ENCODE measurements at places on chromosomes 16 and 17.

DNA sequence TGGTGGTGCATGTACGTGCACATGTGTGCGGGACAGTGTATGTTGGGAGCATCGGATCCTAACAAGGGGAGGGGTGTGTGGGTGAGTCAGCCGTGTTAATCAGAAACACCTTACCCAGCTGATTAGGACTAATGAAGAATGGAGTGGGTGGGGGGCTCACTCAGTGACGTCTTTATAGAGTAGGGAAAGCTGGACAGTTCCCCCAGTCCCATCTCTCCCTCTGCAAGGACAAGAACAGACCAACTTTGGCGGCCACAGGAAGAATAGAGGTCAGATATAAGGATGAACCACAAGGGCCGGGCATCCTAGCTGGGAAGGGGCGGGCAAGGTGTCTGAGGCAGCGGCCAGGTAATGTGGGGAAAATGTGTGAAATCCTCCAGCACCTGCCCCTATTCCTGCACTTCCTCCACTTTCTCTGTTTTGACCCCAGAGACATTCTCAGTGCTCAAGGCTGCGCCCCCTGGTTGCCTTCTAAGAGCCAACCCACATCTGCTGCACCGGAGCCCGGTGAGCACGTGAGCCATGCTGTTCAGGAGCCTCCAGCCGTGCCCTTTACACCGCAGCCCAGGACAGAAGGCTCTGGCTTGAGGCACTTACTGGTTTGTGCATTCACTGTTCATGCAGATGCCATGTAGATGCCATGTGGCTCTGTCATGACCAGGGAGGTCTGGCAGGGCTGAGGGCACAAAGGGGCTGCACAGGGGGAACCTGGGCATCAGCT lies 18.9 kb upstream of the TBX21 start:
- no peak for DNase-seq

- DNase-seq, result no peak
Measured at GRCh38 chr17:14434506-14434905, 133.6 kb downstream of the HS3ST3B1 start.

- DNase-seq, result no peak
Measured at GRCh38 chr17:6040504-6040903, 29.7 kb upstream of the WSCD1 start.

DNA sequence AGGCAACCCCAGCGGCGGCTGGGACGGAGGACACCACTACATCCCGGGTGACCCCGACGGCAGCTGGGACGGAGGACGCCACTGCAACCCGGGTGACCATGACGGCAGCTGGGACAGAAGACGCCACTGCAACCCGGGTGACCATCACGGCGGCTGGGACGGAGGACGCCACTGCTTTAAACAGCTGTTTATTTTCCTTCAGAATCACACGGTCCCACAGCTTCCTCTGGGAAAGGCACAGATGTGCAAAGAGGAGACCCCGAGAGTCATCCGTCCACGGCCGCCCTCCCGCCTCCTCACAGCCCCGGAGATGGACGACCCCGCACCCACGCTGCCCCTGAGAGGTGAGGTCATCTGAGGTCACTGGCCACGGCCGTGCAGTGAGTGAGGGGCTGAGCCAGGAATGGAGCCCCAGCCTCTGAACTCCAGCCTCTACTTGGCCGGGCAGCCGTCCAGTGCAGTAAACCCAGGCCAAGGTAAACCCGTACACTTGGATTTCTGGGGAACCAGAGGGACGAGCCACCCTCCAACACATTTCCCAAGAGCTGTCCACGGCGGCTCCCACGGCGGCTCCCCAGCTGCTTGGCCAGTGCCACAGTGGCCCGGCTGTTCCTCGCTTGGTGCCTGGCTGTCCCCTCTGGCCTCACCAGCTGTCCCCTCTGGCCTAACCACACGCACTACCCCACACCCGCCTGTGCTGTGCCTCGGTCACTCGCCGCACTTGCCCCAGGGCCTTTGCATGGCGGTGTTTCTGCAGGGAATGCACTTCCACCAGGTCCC lies 43.2 kb upstream of the PABPN1L start:
- no peak for DNase-seq

DNA sequence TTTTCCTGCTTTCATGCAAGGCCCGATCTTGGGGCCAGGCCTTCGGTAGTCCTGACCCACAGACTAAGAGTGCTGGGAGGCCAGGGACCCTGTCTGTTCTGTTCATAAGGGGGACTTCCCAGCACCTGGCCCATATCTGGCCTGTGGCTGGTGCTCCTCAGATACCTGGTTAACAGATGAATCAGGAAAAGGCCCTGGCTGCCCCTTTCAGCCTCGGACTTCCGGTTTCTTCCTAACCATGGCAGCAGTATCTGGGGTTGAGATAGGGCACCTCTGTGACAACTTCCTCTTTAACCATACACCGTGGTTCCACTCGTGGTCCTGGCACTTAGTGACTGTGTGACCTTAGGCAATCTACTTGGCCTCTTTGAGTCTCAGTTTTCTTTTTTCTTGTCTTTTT lies 18.4 kb downstream of the PLCG2 start:
- no peak for DNase-seq

DNA sequence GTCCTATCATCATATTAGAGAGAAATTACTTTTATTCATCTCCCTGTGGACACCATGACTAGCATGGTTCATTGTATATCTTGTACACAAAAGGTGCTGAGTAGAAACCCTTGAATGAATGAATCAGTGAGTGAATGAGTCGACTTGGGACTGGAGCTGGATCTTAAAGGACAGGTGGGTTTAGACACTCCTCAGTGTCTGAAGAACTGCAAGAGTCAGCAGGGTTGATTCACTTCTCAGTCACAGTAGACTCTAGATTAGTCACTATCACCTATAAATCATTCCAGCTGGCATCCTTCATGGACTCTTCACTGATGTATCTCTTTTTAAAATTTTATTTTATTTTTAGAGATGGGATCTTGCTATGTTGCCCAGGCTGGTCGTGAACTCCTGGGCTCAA lies 30.1 kb upstream of the PMFBP1 start:
- DNase-seq, result no peak

DNA sequence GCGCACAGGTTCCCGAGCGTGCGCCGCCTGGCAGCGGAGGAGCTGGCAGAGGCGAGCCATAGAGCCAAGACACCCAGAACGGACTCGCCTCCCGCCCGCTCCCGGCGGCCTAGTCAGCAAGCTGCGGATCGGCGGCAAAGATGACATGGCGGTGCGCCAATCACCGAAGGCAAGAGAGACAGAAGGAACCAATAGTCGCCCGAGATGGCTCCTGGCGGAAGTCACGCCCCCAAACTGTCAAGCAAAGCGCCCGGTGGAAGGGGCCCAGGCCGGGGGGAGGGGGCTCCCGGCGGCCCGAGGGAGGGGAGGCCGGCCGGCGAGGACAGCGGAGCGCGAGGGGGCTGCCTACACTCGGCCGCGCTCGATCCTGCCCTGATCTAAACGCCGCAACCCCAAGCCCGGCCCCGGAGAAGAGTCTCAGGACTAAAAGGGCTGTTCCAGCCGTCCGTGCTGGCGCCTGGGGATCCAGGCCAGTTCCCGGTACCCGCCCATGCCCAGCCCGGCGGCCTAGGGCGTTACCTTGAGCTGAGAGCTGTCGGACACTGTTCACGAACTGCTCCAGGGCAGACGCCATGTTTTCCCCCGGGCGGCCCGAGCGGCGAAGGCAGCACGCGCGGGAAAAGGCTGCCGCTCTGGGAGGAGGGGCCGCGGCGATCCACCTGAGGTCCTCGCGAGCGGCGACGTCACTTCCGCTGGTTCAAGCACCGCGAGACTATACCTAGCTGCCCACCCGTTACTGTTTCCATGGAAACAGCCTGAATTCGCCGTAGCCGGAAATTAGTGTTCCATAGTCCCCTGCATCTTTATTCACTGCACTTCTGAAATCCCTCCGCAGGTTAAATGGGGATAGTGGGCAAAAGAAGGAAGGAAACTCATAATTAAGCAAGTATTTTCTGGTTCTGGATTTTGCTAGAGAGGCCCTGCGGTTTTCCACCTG lies at the start of gene COPS3:
Gene COPS3 (minus strand): TSS at position 634 of the 937 bp plus-strand sequence. CDS start 60 bp downstream, at position 574.
- DNase-seq, result peak; percentile 98

- DNase-seq, result no peak
Measured at GRCh38 chr17:17512866-17513265, 16.7 kb upstream of the RASD1 start.

DNA sequence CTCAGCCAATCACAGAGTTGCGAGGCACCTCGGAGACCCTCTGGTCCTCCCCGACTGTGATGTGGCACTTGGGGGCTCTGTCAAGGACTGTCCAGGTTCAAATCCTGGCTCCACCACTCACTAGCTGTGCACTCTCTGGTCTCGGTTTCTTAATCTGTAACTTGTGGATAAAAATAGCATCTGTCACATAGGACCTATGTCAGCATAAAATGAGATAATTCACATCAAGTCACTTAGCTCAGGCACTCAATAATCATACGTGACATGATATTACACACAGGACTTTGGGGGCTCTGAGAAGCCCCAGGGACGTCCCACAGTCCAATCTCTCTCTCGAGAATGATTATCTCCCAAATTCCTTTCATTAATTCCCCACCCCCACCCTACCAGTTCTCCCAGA lies 166.4 kb downstream of the COPRS start:
- DNase-seq, result no peak

DNA sequence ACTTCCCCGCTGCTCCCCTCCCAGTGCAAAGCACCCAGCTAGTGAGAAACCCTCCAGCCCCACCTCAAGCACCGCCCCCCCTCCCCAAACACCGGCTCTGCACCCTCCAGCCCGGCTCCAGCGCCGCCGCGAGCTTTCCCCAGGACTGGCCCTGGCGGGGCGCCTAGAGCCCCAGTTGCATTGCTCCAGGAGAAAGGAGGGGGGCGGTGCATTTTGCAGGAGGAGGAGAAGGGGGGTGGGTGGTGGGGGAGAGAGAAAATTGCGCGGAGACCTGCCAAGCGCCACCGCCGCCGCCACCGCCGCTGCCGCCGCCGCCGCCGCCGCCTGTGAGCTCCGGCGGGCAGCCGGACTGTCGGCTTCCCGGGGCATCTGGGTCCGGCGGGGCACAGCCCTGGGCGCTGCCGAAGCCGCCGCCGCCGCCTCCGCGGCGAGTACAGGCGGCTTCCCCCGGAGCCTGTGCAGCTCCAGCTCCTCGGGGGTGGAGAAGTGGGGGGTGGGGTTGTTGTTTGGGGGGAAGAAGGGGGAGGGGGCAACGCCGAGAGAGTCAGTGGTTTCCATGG lies 333 bp upstream of the NOG start:
- no peak for DNase-seq

- no peak for DNase-seq
Measured at GRCh38 chr16:75806487-75806886, 80.2 kb upstream of the CPHXL start.

DNA sequence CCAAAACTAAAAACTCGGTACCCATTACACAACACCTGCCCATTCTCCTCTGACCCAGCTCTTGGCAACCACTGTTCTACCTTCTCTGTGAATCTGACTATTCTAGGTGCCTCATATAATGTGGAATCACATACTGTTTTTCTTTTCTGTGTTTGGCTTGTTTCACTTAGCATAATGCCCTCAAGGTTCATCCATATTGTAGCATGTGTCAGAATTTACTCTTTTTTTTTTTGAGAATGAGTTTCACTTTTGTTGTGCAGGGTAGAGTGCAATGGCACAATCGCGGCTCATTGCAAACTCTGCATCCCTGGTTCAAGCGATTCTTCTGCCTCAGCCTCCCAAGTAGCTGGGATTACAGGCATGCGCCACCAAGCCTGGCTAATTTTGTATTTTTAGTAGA lies 59.5 kb upstream of the RBL2 start:
- DNase-seq, result no peak

GRCh38 chr17:34051046-34051445 lies 204.0 kb upstream of the CCL2 start:
- no peak for DNase-seq
